ENCODE measurements at places on chromosomes 11 and 22.
A peak's percentile ranks its signal among the peaks of the same experiment; 100 is the strongest.

DNA sequence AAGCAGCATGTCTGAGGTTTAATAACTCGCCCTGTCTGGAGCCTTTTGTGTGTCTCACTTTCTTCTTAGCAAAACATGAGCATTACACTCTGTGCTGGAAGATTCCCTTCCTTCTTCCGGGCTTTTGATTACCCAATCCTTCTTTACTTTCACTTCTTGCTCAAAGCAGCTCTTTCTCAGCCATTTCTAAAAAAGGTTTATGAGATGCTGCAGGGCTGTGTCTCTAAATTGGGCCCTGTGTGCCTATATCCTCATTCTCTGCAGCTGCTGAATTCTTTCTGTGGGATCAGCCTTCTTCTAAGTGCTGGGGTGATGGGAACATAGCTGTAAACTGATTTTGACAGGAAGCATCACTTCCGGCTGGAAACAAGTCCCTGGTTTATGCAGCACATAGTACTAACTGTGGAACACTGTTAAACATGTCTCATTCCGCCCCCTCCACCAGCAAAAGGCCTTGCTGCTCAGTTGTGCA is 71.8 kb downstream of the PIWIL4 start:
- DNase-seq = peak; percentile 35

- DNase-seq = no peak
Observed at GRCh38 chr11:34621876-34622275, 983 bp downstream of the EHF start.

- no peak for DNase-seq
Observed at GRCh38 chr11:46049325-46049897, 71.8 kb downstream of the PHF21A start.

DNA sequence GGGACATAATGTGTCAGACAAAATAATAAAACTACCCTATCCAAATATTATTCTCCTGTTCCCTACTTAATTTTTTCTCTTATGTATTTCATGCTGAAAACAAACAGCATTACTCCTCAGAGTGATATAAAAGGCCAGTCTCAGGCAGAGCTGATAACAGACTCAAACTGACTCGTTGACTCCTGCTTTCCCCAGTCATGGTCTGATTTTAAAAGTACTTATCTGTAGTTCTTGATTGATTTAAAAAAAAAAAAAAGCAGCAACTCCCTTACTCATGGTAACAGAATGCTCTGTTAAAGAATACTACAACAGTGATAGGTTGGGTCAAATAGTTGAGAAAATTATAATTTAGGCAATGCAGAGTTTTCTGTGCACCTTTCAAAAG is 90.3 kb upstream of the BARX2 start:
- DNase-seq = no peak

DNA sequence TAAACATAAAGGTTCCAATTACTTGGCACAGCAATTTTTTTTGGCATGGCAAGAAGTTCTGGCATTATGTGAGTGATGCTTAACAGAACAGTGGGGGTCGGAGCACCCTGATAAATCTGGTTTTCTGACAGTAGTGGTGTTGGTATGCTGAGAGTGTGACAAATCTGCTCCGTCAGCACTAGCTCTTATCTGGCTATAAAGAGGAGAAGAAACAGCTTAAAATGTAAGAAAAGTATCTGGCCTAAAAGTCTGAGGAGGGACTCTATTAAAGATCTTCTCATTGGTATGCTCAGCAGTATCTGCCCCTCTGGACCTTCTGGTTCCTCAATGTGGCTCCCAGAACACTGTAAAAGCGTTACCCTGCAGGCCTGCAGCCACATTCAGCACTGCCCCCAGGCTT is 137.4 kb downstream of the PLEKHA7 start:
- DNase-seq = no peak

- DNase-seq = peak; percentile 65
Observed at GRCh38 chr22:36417281-36417686, 29.5 kb upstream of the MYH9 start.

GRCh38 chr11:113322158-113322557 is 7.8 kb downstream of the TTC12 start:
- DNase-seq = no peak

DNA sequence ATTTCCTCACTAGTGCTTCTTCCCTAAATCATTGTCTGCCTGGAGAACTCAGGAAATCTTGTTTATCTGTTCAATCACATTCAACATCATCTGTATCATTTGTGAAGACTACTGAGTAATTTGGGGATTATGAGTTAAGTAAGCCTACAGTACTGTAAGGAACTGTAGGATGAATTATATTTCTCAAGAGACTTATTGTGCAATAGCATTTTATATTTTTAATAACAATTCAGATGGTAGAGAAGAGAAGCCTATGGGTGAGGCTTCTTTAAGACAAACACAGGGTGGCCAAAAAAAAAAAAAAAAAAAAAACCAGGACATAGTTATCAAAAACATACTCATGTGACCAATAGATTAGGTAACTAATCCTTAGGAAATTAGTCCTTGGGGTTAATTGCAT is 282.7 kb downstream of the FAM181B start:
- DNase-seq = no peak

DNA sequence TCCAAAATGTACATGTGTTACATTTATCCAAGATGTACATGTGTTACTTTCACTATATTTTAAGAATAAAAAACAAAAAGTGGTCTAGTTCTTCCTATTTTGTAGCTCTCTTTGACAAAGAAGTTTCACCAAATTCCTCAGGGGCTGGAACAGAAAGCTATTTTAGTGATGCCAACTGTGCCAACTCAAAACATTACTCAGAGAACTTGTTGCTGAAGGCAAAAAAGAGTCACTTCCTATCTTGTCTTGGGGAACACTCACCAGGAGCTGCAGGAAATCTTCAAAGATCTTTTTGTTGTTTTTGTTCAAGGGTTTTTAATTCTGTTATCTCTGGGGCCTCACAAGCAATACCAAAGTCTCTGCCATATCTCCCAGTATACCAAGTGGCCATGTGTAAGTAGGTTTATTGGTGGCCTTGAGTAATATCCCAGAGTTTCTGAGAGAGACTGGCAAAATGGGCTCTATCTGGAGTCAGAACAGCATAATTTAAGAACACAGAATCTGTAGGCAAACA is 13.6 kb upstream of the EED start:
- no peak for DNase-seq

DNA sequence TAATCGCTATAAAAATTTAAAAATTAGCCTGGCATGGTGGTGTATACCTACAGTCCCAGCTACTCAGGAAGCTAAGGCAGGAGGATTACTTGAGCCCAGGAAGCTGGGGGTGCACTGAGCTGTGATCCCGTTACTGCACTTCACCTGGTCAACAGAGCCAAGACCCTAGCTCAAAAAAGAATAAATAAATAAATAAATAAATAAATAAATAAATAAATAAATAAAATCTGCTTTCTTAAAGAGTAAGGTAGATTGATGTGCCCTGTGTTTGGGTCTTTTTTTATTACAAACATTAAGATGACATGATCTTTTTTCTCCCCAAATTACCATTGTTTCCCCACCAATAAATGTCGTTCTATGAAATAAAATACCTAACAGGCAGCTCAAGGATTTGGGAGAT is 114.3 kb upstream of the APOA1 start:
- DNase-seq = no peak

DNA sequence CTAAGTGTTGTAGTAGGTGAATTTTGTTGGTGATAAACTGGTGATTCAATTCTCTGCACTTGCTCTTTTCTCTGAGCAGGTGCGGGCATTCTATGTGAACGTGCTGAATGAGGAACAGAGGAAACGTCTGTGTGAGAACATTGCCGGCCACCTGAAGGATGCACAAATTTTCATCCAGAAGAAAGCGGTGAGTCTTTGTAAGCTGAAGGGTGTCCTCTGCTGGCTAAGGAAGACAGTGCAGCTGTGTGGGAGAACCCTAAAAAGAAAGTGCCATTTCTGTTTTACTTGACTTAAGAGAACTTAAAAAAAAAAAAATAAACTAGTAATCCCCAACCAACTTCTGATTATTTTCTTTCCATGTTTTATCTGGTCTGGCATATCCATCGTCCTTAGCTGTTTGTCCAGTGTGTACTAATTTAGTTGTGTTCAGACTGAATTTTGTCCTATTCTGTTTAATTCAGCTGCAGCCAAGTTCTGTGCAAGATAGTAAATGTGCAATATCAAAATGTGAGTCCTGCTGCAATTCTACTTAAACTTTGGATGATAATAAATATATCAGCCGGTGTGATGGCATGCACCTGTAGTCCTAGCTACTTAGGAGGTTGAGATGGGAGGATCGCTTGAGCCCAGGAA is 29.6 kb downstream of the CAT start:
- DNase-seq = peak; percentile 51

DNA sequence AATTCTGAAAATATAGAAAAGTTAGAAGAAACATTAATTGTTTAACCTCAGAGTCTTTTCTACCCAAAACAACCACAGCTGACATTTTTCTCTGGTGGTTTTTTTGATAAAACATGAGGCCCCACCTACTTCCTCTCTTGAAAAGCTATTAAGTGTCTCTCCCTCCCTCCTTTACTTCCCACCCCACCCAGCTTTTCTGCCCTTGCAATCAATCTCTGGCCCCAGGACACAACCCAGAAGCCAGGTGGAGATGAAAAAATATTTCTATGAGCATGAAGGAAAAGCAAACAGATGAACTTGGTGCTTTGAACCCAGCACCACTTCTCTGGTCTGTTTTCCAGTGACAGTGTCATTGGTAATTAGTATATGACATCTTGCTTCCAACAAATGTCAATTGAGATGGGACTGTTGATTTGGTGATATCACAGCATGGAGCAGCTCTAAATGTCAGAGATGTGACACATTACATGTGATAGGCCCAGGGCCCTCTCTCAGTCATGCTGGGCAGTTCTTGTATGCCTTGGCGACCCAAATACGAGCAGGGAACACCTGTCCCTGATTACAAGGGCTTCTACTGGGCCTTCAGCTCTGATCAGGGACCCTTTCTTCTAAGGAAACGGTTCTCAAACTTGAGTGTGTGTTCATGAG is 23.9 kb upstream of the TMPRSS13 start:
- no peak for DNase-seq

DNA sequence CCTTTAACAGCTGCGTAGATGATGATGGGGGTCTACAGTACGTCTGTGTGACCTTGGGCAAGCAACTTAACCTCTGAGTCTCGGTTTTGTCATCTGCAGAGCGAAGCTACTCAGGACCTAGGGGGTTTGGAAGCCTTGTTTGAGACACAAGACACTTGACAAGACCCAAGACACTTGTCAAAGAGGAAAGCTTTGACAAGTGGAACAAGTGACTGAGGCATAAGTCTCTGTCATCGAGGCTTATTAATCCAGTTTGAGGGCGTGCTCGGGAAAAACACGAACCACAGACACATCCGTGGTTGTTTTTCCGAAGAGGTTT is 732 bp upstream of the PC start:
- no peak for DNase-seq

GRCh38 chr11:112928136-112928535 is 33.1 kb upstream of the NCAM1 start:
- peak; percentile 65 for DNase-seq

GRCh38 chr22:47280301-47280700 is 517.9 kb downstream of the TBC1D22A start:
- DNase-seq = no peak

GRCh38 chr11:11336664-11337063 is 16.4 kb downstream of the CSNK2A3 start:
- no peak for DNase-seq

DNA sequence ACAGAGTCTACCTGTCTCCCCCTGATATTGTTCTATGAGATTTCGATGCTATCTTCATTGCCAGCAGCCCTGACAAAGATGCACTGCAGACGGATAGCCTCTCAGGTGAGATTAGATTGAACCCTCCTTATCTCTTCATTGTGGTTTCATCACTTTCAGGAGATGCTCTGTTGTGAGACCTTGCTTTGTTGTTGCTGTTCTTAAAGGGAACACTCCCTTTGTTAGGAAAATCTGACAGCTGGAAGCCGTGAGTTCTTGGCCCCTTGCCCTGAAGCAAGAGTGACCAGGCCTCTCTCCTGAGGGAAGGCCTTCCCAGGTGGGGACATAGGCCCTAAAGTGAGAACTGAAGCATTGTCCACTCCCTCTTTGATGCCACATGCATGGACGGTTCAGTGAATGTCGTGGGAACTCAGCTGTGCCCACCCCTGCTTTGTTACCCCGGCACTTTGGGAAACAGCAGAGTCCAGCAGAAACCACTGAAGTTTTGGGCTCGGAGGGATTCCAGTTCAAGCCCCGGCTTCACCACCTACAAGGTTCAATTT is 976.1 kb downstream of the TBC1D22A start:
- no peak for DNase-seq

DNA sequence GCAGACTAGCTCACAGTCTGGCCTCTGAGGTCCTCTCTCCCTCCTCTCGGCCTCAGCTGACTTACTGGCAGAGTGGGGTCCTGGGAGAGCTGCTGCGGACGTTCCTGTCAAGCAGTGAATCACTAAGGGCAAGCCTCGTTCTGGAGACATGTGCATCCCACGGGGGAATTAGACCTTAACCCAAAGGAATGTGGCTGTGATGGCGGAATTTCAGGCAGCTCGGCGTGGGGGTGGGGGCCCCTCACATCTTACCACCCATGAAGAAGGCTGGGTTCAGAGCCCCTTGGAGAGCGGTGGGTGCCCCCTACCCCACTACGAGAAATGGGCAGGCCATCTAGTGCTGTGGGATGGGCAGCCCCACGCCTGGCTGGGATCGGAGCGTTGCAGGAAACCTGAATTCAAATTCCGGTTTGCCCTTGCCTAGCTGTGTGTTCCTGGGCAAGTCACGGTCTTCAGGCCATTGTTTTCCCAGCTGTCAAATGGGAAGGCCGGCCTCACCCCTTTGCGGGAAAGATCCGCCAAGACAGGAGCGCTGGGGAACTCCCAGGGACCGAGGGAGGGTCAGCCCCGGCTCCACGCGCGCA is 554 bp downstream of the LRRC32 start:
- peak; percentile 78 for DNase-seq

DNA sequence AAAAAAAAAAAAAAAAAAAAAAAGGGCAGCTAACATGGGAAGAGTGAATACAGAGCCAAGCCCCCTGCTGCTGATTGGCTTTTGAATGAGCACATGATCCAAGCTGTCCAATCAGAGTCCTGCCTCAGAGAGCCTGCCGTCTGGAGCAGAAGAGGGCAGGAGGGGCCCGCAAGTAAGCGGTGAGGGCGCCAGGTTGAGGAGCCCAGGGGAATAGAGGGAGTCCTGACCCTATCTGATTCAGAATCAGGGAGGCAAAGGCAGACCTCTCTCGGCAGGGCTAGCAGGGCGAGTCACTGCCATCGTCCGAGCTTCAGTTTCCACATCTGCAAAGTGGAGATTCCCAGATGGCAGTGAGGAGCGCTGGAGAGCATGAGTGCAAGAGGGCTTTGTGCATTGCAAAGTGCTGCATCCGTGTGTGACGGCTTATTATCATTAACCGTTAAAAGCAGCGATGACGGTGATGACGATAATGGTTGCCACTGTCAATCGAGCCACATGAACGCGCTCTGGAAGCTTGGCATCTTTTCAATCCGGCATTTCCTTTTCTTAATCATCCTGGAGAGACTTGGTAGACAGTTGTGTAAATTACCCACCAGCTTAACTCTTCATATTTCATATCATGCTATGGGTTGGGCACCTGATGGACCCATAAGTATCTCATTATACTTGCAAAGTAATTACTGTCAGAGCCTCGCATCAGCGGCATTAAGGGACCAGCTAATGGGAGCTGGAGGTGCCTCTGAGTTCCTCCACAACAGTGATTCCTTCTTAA is 68.6 kb upstream of the ATXN10 start:
- peak; percentile 33 for DNase-seq

GRCh38 chr11:15189641-15190365 is 75.1 kb downstream of the INSC start:
- peak; percentile 38 for DNase-seq

All from renal cortical epithelial cell (primary cell).